Fibroblast of skin of back (primary cell): ENCODE measurements at places on chromosomes 4 and X.

DNA sequence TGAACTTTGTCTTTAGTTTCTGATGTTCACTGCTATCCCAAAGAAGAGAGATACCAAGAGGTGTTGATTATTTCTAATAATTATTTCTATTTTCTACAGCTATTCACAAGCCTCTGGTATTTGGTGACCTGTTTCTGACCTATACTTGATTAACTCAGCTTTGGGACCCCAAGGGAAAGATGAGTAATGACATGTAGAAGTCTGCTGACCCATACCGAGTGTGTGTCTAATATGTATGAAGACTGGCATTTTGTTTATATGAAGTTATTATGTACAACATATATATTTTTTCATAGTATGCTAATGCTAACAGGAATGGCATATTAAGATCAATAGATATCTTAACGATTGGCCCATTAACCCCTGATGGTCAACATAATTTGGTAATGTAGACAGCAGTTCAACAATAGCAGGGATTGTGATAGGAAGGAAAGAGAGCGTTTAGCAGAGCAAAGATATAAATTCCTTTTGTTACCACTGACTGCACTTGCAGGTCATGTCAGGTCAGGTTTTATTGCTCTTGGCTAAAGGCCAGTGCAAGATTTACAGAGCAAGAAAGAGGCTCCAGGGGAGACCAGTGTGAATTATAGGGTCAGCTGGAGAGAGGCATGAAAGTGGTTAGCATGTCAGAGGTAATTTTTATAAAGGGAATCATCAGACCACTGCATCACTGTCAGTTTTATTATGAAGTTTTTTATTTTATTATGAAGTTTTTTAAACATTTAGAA is 94.7 kb upstream of the DIPK2B start:
- peak; percentile 33 for DNase-seq

DNA sequence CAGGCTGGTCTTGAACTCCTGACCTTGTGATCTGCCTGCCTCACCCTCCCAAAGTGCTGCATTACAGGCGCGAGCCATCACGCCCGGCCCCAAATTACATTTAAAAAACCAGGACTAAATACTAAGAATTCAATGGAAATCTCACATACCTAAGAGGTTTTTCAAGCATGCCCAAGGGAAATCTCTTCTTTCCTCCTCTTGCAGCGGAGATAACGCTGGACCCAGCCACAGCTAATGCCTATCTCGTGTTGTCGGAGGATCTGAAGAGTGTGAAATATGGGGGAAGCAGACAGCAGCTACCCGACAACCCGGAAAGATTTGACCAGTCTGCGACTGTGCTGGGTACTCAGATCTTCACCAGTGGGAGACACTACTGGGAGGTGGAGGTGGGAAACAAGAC is 7.4 kb downstream of the TRIML1 start:
- no peak for DNase-seq

GRCh38 chr4:76872556-76872955 is 25.4 kb downstream of the SOWAHB start:
- no peak for DNase-seq

DNA sequence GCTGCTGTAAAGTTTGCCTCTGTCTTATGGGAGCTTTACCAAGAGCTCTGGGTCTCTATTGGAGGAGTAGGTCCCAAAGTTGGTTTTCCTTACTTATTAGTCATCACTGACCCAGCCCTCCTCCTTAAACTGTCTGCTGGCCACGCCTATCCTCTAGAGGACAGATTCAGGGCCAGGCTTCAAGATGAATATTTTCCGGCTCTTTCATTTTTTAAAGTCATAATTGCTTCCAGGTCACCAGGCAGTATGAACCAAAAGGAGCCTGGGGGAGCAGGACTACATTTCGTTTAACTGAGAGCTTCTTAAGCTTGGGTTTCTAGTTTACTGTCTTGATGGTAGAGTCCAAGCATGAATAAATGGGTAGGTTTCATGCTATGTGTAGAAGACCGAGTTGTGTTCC is 13.7 kb downstream of the BCORL1 start:
- peak; percentile 83 for DNase-seq

DNA sequence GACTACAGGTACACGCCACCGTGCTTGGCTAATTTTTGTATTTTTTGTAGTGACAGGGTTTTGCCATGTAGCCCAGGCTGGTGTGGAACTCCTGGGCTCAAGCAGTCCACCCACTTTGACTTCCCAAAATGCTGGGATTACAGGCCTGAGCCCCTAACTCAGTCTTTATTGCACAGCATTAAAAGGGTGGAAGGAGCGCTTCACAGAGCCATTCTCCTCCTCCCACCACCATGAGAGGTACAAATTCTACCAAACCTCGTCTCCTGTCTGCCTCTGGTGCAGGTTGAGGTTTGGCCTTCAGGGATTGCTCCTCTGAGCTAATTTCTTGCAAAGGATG is 52.3 kb downstream of the TLR10 start:
- no peak for DNase-seq
